ENCODE measurements at places on chromosomes 11 and 22.

DNA sequence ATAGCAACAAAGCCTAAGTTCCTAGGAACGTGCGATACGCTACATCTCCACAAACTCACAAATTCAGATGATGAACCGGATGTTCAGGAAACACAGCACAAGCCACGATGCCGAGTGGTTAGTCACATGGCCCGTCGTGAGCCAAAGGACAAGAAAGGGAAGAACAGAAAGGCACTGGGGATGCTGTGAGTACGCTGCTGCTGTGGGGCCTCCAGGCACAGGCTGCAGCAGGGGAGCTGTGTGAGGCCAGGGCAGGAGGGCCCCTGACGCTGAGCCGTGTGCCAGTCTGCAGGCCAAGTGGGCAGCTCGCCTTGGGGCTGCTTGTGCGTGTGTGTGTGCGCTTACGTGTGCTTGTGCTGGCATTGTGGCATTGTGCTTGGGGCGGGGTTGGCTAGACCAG, 89.4 kb downstream of the CTTN start:
- DNase-seq = no peak

DNA sequence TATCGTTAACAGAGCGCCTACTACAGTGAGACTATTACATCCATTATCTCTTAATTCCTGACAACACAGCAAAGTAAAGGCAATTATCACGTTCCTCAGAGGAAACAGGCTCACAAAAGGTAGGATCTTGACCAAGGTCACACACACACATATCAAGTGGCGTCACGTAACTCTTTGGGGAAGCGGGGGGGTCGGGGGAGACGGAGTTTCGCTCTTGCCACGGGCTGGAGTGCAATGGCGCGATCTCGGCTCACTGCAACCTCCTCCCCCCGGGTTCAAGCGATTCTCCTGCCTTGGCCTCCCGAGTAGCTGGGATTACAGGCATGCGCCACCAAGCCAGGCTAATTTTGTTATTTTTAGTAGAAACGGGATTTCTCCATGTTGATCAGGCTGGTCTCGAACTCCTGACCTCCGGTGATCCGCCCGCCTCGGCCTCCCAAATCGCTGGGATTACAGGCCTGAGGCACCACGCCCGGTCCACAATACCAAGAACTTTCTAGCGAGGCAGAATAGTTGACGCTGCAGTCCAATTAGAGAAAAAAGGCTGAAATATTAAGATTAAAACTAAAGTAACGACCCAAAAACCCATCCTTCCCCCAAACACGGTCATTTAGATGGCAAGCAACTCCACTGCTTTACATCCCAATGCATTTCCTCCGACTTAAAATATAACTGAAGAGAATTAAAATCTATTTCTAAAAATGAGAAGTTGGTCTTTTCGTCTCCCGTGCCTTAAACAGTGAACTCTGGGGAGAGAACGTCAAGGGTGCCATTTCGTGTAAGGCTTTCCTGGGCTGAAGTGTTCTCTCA, 1.2 kb downstream of the DDX17 start:
- no peak for DNase-seq

DNA sequence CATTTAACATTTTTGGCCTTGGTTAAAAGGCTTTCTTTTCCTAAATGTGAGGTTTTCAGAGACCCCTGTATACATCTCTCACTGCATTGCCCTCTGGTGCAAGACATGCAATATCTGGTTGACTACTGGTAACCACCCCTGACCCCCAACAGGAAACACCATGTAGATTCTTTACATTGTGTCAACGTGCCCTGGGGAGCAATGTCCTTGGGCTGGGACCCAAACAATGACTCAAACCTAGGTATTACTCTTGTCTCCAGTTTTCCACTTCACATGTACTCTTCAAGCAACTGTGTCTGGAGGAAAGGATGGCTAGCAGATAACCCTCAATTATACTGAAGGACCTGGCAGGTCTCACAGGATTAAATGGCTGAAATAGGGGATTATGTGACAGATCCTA, 1.1 kb upstream of the GPR83 start:
- no peak for DNase-seq

DNA sequence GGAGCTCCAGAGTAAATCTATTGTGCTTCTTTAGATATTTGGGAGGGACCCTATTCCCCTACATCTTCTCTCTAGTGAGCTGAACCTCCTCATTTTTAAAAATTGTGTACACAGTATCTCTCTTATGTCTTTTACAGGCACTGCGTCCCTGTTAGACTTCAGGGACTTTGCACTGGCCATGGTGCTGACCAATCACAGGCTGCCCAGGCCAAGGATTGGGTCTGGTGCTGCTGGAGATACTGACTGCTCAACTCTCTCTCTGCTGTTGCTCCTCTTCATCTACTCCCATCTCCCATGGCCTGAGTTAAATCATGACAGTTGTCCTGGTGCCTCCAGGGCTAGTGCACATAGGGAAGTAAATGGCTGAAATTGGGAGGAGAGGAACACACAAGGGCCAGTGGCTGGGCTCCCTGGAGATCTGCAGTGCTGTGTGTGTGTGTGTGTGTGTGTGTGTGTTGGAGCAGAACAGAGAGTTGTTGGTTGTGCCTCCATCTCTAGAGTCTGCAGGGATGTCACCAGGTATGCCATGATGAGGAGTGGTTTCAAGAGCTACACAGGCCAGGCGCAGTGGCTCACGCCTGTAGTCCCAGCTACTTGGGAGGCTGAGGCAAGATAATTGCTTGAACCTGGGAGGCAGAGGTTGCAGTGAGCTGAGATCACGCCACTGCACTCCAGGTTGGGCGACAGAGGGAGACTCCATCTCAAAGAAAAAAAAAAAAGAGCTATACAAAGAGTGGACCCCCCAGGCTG, 155.3 kb downstream of the ST3GAL4 start:
- DNase-seq = no peak

DNA sequence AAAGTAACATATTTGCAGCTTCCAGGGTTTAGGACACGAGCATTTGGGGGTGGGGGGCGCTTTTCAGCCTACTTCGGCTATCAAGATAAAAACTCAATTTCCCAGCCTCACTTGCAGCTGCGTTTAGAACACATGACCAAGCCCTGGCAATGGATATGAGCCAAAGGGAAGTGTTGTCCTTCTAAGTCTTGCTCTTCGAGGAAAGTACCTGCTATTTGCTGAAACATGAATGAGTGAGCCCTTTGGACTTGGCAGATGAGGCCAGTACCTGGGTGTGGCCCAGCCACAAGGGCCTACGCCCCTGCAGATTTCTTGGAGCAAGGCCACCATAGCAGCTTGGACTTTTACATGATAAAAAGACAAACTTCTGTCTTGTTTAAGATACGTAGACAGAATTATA, 60.2 kb upstream of the SORL1 start:
- no peak for DNase-seq
